ENCODE measurements at places on chromosomes 3 and 15. TPM values are rescaled to one million over a fixed set of nuclear protein-coding genes. Genes with fewer than 3 reads are reported as not detected.

GRCh38 chr3:174907027-174907426 is 47.9 kb downstream of the NAALADL2 start:
- DNase-seq = no peak

DNA sequence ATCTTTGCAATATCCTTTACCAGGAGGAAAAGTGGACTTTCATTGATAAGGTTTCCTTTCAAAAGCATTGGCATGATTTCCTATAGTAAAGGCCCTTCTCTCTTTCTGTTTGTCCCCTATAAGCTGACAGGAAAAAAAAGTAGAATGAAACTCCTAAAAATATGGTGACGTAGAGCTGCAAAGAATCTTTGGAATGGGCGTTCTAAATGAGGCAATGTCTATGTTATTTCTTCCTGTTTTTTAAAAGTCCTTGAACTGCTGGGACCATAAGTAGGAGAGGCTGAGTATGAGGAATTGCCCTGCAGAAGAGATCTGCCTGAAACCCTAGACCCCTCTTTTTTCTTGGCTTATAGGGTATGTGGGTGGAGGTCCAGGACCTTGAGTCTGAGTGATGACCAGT is 17.2 kb downstream of the ST3GAL6 start:
- no peak for DNase-seq

- no peak for DNase-seq
These were observed 17.8 kb upstream of the ZFAND6 start for GRCh38 chr15:80041494-80042253.

GRCh38 chr15:26197719-26198118 is 334.6 kb upstream of the ATP10A start:
- no peak for DNase-seq

Gene PLCB2
- polyA plus RNA-seq = 0.38 TPM

Gene EPHB3
- polyA plus RNA-seq = 0.50 TPM

All from A549 (cell line).